ENCODE measurements at places on chromosomes 7 and 10. TPM values are rescaled to one million over a fixed set of nuclear protein-coding genes. Genes with fewer than 3 reads are reported as not detected.

The COL13A1 gene
- total RNA-seq = 1.3 TPM

DNA sequence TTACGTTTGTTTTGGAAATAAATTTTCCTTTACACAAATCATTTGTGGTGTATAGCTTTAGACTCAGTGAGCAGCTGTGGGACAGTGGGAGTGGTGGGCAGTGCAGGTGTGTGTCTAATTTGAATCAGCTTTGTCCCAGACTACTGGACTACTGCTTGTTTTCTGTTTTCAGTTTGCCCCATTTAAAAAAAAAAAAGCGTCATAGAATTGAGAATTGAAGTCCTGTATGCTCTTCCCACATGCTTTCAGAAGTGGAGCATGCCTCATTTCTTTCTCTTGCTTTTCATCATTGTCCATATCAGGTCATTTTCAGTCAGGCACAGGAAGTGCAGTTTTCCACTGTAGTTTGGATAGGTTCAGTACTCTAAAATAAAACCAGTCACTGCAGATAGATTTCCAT is 66.1 kb downstream of the SHH start:
- no peak for DNase-seq

GRCh38 chr7:42739638-42740037 is 172.2 kb downstream of the C7orf25 start:
- DNase-seq = peak; percentile 34

GRCh38 chr7:123639631-123640030 is 16.0 kb upstream of the LMOD2 start:
- DNase-seq = no peak

DNA sequence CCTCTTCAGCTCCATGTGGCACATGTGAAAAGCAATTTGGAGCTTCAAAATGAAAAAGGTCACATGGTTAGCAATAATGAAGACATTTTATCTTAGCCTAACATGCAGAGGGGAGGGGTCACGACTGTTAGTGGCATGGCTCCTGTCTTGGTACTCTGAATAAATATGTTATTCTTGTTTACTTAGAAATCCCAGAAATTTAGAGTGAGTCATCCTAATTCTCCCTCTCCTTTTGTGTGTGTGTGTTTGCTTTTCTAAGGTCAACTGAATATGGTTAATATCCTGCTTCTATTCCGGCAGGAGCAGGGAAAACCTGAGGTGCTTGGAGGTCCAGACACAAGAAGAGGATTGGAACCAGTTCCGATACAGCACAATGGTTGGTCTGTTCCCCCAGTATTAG is 17.6 kb downstream of the BCCIP start:
- no peak for DNase-seq

- DNase-seq = no peak
Observed at GRCh38 chr10:101018118-101018599, 12.8 kb downstream of the PDZD7 start.

The LBX1 gene
- not detected for total RNA-seq

The BEND7 gene
- total RNA-seq = 4.6 TPM

DNA sequence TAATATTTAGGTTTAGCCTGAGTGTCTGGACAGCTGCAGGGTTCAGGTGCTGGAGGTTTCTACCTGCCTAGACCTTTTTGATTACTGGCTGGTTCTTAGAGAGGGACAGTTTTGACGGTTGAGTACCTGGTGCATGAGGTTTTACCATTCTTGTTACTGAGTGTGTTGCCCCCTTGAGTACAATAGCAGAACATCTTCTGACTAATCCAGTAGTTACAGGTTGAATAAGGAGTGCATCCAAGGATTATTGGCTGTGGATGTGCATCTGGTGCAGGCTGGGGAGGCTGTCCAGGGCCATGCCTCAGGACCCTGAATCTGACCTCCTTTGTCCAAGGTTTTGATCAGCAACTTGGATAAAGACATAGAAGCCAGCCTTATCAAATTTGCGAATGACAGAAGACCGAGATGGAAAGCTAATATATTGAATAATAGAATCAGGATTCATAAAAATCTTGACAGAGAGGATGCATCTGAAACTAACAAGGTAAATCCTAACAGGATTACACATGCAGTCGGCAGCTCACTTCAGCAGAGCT is 23.1 kb downstream of the PLPP4 start:
- no peak for DNase-seq

The GAD2 gene
- total RNA-seq = not detected

- DNase-seq = no peak
Observed at GRCh38 chr7:30276203-30276900, 8.0 kb upstream of the ZNRF2 start.
